NCI-H2107 (cell line): ENCODE measurements at places on chromosomes 5 and 9.

DNA sequence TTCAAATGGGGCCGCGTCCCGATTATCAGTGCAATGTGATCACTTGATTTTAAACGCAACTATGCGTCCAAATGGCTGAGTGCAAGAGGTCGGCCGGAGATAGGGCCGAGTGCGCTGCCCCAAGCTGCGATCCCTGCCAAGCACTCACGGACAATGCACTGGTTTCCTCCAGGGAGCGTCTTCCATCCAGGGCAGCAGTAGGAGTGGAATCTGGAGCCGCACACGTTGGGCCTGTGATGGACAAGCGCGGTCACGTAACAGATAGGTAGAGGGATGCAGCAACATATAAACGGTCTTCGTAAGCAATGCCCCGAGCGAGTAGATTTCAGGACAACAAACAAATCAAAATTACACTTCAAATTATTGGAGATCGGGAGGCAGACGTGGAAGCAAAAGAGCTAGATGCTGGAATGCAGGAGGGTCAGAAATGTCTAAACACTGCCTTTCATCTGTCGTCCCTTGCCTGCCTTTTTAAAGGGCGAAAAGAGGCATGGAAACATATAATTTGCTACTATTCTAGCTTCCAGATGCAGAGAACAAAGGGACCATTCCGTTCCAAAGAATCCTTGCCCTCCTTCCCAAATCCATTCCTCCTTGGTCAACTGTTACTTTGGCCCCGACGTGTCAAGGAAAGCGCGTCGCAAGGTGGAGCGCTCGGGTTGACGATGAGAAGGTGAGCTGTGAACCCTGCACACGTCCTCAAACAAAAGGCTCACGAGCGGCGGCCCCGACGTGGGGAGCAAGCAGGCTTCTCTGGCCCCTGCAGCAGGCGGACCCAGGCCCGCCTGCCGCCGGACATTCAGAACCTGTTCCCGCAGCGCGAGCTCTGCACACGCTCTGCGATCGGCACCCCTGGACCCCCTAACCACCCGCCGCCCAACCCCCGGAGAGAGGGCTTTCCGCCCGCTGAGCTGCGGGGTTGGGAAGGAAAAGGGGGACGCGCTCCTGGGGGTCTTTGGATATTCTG is 1.5 kb downstream of the FBN2 start:
- DNase-seq, result no peak

GRCh38 chr5:14213253-14213652 is 70.1 kb downstream of the TRIO start:
- DNase-seq, result no peak

DNA sequence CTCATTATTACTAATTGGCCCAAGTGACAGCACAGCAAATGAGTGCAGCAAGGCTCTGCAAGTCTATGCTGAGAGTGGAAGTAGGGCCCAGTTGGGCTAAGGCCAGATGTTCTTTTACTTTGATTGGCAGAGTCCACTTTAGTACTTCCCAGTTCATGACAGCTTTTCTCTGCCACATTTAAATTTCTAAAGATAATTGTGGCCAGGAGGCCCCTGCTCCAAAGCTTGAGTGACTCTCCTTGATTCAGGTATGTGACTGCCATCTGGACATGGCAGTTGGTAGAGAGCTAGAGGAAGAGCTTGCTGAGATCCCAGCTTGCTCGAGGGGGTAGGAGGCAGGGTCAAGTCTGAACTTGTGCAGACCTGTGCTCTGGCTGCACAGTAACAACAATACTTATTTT is 154.1 kb downstream of the CARTPT start:
- no peak for DNase-seq

DNA sequence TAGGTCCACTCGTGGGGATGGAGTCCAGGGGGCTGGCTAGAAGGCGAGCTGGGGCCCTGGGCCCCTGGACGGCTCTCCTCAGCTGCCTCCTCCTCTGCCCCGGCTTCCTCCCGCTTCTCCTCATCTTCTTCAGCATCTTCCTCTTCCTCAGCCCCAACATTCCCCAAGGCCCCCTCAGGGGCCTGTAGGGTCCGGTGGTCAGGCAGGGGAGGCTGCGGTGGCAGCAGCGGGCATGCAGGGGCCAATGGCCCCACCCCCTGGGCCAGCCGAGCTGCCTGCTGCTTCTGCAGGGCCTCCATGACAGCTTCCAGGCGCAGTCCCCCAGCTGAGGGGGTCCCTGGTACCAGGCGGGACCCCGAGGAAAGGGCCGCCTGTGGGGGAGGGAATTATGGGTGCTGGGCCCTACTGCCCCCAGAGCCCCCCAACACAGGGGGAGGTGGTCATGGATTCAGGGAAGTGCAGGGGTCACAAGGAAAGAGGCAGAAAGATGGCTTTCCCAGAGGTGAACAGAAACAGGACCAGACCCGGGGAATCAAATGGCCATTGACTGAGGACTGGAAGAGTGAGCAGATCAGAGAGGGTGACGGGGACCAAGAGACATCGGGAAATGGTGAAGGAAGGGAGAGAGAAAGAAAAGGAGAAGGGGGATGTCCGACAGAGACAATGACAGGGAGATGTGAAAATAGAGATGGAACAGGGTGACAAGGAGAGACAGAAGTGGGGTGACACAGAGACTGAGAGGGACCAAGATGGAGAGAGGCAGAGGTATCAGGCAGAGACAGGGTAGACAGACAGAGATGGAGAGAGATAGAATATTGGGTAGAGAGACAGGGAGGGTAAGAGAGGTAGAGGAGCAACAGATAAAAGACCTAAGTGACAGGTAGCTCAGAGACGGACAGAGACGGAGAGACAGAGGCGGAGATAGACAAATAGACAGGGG is 880 bp downstream of the ARID3C start:
- no peak for DNase-seq

GRCh38 chr5:17992291-17992690 is 358.0 kb downstream of the TAF11L14 start:
- DNase-seq, result no peak

DNA sequence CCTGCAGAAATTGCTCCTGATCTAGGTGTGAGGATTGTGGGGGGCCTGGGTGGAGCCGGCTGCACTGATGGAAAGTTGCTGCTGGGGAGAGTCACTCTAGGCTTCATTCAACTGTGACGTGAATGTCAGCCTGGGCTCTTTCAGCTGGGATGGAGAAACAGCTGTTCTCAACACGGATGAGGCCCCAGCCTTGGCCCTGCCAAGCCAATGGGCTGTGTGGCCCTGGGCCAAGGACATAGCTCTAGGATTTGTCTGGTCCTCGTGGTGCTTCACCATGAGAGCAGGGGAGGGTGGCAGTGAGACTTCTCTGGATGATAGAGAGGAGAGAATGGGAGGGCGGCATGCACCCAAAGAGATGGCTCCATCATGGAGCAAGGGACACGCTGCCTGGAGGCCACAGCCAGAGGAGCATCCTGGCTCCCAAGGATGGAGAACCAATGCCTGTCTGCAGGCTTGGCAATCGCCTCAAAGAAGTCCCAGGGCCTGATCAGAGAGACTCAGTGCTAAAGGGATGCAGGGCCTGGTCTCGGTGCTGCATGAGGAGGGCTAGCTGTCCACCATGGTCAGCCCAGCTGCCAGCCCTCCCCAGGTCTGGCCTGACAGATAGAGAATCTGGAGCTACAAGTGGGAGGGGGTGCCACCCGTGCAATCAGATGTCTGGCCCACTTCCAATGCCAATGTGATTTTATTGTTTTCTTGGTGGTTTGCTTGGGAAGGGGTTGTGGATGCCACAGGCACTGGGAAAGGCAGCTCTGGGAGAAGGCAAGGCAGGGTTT is 141.0 kb downstream of the GADD45G start:
- no peak for DNase-seq

DNA sequence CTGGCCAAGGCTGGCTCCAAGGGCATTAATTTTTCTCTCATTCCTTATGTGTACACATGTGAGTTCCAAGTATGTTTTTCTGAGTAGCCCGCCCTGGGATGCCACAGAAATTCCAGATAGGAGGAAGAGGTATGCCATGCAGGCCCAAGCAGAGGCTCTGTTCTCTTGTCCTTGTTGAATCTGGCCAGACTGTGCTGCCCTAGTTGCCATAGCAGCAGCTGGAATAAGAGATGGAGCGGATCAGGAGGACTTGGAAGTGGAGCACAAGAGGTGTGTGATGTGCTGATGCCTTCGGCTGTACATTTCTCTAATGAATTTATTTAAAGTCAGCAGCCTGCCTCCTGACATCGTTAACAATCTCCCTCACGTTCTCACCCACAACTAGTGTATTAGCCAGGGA is 235.6 kb upstream of the RPS23 start:
- DNase-seq, result no peak

- no peak for DNase-seq
Observed at GRCh38 chr5:83513081-83513480, 41.5 kb downstream of the VCAN start.

DNA sequence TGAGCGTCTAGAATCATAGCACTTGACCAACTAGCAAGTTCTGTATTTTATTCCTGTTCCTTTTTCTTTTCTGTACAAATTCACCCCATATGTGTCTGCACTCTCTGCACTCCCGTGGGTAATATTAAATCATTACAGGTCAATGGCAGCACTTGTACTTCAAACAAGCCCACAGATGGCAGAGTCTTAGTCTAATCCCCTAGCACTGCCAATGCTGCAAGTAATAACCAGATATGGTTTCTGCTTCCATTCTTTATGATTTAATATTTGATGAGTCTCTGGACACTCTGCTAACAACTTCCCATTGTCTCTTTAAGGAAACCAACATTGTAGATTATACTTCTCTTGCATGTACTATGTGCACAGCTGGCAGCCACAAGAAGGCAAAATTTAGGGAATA is 343.8 kb upstream of the CHD1 start:
- no peak for DNase-seq

DNA sequence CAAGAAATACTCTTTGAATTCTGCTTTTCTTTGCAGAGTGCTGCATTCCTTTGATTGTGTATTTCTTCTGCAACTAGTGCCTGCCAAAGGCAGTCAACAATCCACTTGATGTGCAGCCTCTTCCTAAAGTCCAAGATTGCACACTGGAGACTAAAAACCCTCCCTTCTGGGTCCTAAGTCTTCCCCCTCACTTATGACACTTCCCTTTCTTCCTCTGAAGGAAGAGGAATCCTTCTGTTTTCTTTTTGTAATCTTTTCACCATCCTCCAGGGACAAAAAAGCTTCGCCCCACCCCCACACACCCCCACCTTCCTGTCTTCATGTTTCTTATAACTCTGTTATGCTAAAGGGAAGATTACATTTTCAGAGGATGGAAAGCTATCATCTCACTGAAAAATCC is 39.9 kb downstream of the WDR36 start:
- no peak for DNase-seq

GRCh38 chr5:102595332-102595731 is 96.5 kb upstream of the SLCO6A1 start:
- no peak for DNase-seq

DNA sequence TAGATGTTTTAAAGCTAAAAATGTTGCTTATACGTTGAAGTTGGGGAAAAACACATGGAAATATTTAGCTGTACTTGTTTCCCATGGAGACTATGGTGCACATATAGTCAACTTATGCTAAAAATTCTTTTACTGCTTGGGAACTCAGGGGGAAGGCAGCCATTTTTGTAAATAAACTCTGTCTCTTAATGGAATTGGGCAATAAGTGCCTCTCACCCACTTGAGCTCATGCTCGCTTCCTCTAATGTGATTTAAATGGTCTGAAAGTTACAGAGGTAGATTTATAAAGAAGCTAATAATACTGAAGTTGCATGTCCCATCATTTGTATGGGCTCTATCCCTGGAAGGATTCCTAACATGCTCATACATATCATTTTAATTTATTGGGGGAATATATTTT is 523.8 kb downstream of the RASEF start:
- DNase-seq, result no peak

- DNase-seq, result no peak
Observed at GRCh38 chr9:6781476-6781875, 23.7 kb downstream of the KDM4C start.

GRCh38 chr5:131328536-131329285 is 64.9 kb downstream of the CDC42SE2 start:
- no peak for DNase-seq

GRCh38 chr9:105333811-105334210 is 89.4 kb downstream of the SLC44A1 start:
- DNase-seq, result no peak

DNA sequence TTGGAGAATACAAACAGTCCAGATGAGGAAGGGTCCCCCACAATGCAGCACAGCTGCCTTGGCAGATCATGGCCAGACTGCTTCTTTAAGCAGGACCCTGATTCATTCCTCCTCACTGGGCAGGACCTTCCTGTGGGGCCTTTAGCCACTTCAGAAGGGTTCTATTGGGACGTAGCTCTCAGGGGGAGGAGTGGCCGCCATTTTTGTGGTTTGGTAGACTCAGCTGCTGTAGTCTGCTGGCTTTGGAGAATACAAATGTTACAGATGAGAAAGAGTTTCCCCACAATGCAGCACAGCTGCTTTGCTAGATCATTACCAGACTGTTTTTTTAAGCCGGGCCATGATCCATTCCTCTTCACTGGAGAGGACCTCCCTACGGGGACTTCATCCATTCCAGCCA is 57.4 kb downstream of the TMEM38B start:
- DNase-seq, result no peak

DNA sequence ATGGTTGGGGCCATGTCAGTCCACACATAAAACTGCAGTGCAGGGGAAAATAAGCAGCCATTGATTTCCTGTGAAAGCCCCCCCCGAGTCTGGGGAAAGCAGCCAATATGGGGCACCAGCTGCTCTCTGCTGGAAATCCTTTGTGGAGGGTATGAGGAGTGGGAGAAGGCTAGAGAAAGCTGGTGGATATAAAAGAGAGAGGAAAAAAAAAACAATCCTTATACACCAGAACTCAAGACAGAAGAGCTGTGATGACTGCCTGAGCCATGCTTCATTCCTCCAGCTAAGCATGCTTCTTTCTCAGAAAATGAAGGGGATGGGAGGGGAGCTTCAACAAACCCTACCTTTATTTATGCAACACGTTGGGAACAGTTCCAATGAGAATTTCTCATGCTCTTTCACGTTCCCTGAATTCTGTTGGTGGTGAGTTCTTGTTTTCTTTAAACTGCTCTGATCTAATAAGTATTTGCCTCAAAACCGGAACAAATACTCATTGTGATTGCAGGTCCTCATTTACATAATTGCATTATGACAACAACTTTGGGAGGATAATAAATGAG is 688.0 kb upstream of the SEMA6A start:
- no peak for DNase-seq

DNA sequence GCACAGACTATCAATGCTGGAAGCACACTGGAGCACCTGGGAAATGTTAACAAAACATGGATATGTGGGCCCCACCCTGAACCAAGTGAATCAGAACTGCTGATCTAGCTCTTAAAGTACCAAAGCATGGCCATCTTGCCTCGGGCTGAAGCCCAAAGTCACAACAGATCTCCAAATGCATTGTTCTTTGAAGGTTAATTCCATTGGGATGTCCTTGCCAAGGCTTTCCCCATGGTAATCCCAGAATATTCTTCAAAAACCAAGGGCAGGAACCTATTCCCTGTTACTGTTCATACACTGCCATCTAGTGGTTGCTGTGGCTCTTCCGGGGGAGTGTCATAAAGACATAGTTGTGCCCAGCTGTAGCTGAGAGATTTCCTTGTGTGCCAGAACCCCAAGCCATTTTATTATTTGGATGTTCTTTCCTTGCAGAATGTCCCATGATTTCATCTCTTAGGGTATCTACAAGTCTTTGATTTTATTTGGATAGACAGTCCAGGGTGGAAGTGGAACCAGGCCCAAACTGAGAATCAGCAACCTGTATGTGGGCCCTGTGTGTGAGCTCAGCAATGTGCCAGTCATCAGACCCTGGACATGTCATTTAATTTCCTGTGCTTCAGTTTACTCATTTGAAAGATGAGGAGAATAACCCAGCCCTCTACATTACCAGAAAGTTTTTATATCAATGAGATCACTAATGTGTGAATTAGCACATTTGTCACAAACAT is 290.0 kb downstream of the ACTL7B start:
- DNase-seq, result peak; percentile 17
